ENCODE measurements at places on chromosomes 2 and 18. TPM values are rescaled to one million over a fixed set of nuclear protein-coding genes. Genes with fewer than 3 reads are reported as not detected.

GRCh38 chr2:42877511-42877910, 85.1 kb upstream of the HAAO start:
- no peaks in the 10 kb centered on the region for H3K4me1 ChIP-seq
- no peaks in the 10 kb centered on the region for H3K27me3 ChIP-seq
- DNase-seq = no peak
- H3K4me3 ChIP-seq = no peak overlapping the region
- H3K36me3 ChIP-seq = no peaks in the 10 kb centered on the region

- H3K27me3 ChIP-seq = no peaks in the 10 kb centered on the region
- no peaks in the 10 kb centered on the region for H3K36me3 ChIP-seq
- no peak overlapping the region for H3K4me3 ChIP-seq
These were observed 85.3 kb downstream of the SPP2 start for GRCh38 chr2:234135750-234136221.

DNA sequence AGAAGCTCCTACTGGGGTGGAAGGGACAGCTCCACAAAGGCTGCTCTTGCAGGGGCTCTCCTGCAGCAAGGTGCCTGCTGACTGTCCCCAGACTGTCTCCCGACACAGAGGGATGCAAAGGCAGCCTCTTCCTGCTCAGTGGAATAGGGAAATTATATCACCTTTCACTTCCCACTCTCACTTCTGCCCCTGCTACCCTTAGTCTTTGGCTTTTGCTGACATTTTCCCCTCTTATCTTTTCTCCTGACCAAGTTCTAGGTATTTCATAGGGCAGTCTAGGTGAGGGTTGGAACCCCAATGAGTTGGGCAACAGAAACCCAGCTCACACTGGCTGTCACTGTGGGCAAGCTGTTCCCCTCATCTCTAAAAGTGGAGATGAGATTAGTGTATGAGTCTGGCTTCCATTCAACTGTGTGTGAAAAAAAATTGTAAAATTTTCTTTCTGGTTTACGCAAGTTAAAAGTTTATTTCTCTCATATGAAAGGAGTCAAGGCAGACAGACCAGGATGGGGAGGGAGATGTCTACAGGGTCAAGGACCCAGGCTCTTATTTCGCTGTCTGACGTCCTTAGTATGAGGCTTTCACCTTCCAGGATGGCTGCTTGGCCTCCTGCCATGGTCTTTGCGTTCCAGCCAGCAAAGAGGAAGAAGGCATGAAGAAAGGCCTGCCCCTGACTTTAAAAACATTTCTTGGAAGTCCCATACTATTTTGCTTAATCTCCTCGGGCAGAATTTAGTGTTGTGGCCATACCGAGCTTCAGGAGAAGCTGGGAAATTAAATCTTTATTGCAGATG, 7.5 kb upstream of the MOCOS start:
- DNase-seq = no peak
- no peak overlapping the region for H3K27ac ChIP-seq
- H3K4me3 ChIP-seq = no peak overlapping the region
- no peaks in the 10 kb centered on the region for H3K27me3 ChIP-seq

DNA sequence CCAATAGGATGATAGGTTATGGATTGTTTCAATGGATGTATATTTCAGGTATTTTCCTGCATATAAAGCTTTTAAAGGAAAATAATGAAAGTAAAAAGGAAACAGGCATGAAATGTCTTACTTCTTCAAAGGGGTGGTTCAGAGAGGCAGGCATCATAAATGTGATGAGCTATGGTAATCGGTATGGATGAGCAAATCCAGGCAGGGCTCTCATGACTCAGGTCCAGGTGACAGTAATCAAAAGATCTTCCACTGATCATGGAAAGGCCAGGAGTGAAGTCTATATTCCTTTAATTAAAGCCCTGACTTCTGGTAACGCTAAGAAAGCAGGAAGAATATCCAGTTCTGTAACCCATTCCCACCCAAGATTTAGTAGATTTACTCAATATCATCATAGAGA, 48.7 kb upstream of the RGPD4 start:
- H3K27me3 ChIP-seq = peaks cover 8% of the 10 kb centered on the region
- H3K4me1 ChIP-seq = no peaks in the 10 kb centered on the region
- DNase-seq = no peak
- no peaks in the 10 kb centered on the region for H3K36me3 ChIP-seq

DNA sequence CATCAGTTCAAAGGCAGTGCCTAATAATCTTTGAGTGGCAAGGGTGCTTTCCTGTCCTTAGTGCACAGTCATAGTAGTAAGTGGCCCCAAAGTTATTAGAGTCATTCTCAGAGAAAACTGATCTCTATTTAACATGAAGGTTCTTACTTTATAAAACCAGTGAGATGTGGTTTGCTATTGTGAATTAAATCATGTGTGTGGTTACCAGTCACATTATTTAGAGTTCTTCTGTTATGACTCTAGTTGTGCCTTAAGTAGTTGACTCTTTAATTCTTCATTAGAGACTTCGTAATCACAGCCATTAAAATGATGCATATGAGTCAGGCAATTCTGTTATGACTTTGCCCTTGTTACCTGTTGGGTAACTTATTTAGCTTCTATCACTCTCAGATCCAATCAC, 1392.9 kb upstream of the ACVR2A start:
- H3K27me3 ChIP-seq = no peaks in the 10 kb centered on the region
- DNase-seq = no peak
- H3K4me1 ChIP-seq = no peaks in the 10 kb centered on the region
- H3K4me3 ChIP-seq = no peak overlapping the region

DNA sequence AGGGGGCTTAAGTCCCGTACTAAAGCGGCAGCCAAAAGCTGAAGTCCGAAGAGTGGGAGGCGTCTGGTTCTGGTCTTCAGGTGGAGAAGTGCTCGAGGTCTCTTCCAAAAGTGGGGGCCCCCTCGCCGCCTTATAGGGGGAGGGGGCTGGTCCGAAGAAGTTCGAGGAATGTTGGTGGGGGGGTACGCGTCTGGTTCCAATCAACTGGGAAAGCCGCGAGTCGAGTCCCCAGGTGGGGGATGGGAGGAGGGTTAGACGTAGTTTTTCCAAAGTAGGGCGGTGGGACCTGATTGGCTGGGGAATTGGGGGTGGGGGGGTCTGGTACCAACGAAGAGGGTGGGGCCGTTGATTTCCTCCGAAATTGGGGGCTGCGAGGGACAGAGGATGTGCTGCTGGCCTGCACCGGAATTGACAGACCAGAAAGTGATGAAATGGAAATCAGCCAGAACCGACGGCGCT, 594 bp downstream of the ITM2C start:
- H3K27me3 ChIP-seq = peaks cover 13% of the 10 kb centered on the region
- H3K4me3 ChIP-seq = peak overlapping the region; percentile 84
- H3K36me3 ChIP-seq = no peaks in the 10 kb centered on the region
- H3K4me1 ChIP-seq = no peaks in the 10 kb centered on the region
- DNase-seq = no peak
- H3K27ac ChIP-seq = no peak overlapping the region

Gene CFAP65
- not detected for total RNA-seq

GRCh38 chr18:10752382-10752781, 226.6 kb downstream of the NAPG start:
- H3K36me3 ChIP-seq = no peaks in the 10 kb centered on the region
- H3K27me3 ChIP-seq = peaks cover 61% of the 10 kb centered on the region
- no peak overlapping the region for H3K27ac ChIP-seq
- no peak for DNase-seq
- no peaks in the 10 kb centered on the region for H3K4me1 ChIP-seq
